Hepatocyte (in vitro differentiated cells): ENCODE measurements at places on chromosomes 1 and 21. TPM values are rescaled to one million over a fixed set of nuclear protein-coding genes. Genes with fewer than 3 reads are reported as not detected.

GRCh38 chr1:54922921-54923421 lies 36.0 kb upstream of the DHCR24 start:
- no peak for DNase-seq

GRCh38 chr1:29145739-29146437 lies 22.2 kb upstream of the TMEM200B start:
- peak; percentile 59 for DNase-seq

DNA sequence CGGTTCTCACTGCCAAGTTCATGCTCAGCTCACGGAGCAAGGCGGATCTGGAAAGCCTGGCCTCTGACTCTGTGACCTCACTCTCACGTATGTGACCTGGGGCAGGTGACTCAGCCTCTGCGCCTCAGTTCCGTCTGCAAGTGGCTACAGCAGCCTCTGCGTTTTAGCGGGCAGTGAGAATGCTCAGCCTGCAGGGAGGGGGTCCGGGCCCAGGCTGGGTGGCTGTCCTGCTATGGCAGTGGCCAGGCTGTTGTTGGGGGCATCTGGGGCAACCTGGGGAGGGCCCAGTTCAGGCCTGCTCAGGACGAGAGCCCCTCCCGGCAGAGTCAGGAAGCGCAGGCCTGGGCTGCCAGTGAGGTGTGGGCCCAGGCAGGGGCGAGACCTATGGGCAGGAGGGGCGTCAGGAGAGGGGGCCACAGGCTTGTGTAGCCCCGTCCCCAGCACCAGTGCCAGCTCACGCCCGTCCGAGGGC lies 27.9 kb downstream of the ARHGEF16 start:
- peak; percentile 66 for DNase-seq

GRCh38 chr1:91836331-91837040 lies 49.5 kb downstream of the TGFBR3 start:
- DNase-seq = no peak

DNA sequence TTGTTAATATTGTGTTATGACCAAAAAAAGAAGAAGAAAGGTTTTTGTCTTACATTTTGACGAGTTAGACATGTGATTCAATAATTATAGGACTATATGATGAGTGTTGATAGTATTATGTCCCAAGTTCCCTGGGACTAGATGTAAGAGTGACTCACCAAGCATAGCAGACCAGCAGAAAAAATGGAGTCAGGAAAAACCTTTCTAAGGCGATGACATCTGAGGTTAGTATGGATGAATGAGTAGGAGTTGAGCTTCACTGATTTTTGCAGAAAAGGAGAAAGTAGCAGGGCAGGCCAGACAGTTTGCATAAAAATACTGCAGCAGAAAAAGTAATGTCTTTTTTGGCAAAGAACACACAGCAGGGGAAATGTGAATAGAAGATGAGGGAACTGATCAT lies 1041.3 kb upstream of the ADGRL4 start:
- DNase-seq = no peak

- peak; percentile 58 for DNase-seq
Measured at GRCh38 chr1:10033359-10033845, 644 bp downstream of the UBE4B start.

GRCh38 chr1:22539510-22540118 lies 23.7 kb upstream of the EPHA8 start:
- DNase-seq = no peak

- DNase-seq = no peak
Measured at GRCh38 chr1:116587501-116588227, 16.8 kb upstream of the CD58 start.

DNA sequence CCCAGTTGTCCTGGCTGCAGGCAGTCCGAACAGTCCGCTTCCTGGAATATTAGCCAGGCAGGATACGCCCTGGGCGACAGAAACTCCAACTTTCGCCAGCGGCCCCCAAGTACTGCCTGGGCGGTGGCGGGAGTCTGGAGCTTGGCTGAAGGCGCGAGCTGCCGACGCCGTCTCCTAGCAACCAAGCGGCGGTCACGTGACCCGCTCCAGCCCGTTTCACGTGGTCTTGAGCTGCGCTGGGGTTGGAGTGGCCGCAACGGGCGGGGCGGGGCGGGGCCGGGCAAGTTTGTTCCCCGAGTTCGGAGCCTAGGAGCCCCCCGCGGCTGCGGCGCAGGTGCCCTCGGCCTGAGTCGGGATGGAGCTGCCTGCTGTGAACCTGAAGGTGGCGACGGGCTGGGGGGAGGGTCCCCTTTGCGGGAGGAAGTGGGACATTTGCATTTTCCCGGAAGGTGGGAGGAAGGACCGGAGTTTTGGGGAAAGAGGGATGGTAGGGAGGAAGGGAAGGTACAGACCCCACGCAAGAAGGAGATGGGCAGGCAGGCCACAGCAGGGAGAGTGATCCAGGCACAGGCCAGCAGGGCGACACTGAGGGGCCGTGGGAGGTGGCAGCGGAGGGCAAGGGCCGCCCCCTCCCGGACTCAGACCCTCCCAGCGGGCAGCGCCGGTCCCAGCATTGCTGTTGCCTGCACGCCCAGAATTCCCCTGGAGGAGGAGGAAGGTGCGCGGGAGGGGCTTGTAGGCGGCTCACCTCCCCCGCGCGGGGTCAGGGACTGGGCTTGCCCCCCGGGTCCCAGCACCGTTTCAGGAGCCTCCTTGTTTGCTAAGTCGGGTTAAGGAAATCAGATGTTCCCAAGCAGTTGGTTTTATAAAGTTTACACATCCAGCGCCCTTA lies at the start of gene AGTRAP:
Gene AGTRAP, plus strand, starts transcription at position 283 of the 892 bp plus-strand sequence. Its CDS starts 73 bp downstream, at position 356.
- DNase-seq = peak; percentile 97

- DNase-seq = no peak
Measured at GRCh38 chr1:118028267-118028666, 98.7 kb downstream of the WDR3 start.

DNA sequence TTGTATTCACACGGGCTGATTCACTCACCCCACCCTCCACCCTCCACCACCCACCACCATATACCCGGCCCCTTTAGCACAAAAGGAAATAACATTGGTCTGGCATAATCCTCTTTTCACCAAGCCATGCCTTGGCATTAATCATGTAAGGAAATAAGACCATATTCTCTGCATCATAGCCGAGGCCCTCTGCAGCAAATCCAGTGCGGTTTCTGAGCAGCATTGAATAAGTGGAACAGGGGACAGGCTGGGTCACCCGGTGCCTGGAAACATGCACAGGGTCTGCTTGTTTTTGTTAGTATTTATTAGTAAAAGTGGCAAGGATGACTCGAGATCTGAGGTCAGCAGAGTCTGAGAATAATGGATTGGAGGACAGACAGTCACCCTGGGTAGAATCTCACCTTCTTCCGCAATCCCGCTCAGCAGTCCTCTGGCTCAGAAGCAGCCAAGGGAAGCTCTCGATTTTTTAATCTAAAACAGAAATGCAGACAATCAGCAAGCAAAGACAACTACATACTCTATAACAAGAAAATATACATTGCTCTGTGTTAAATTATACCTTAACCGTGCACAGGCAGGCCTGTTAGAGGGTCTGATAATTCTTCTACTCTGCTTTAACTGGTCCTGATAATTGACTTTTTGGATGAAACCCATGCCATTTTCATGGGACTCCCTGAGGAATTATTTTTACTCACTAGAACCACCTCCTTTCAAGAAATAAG lies 52.4 kb upstream of the CDC42BPA start:
- DNase-seq = no peak

DNA sequence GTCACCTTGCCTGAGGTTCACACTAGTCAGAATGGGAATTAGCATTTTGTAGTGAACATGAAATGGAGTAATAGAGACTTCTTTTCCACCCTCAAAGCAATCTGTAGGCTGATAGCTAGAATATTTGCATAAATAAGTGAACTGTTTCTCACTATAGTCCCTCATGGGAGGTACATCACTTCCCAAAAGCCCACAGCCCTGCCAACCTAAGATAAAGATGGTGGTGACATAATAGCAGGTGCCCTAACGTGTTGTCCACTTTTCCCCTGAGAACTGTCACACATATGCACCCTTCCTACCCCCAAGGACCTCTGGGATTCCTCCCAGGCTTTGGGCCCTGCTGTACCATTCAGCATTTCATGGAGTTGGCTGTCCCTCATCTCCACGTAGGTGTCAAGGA lies 4.4 kb downstream of the TMEM35B start:
- DNase-seq = no peak

- DNase-seq = no peak
Measured at GRCh38 chr1:247966532-247967204, 1.6 kb downstream of the OR2AK2 start.

DNA sequence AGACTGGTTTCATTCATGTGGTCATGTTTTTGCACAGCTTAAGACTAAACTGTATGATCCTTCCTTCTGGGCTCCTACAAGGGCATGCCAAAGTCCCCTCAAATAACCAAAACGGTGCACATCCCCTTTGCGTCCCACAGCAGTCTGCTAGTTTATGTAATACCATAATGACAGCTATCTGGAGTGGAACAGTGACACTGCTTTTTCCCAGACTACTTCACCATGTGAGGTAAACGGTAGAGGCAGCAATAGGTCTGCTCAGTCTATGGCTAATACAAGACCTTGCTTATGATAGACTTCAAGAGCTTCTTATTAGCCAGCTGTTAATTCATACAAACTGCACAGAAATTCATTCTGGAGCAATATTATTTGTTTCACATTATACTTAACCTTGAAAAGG lies 395.5 kb downstream of the SMYD3 start:
- DNase-seq = no peak

DNA sequence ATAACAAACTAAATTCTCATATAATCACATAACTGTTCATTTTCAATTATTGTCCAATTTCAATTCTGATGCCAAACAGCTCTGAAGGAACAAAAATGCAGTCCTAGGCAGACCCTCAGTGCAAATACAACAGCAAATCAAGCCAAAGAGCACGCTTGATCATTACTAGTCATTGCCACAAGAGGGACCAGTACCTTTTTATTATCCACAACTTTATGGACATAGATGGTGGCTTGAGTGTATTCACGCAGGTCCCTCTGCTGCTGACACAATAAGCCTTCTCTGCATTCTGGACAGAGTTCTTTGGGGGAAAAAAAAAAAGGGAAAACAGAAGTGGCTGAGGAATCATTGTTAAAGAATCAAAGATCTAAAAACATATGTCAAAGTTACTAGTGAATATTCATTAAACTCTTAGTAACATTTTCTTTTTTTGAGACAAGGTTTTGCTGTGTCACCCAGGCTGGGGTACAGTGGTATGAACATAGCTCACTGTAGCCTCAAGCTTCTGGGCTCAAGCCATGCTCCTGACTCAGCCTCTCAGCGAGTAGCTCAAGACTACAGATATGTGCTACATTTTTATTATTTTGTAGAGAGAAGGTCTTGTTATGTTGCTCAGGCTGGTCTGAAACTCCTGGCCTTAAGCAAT lies 34.3 kb upstream of the RAP1GAP start:
- DNase-seq = peak; percentile 37

DNA sequence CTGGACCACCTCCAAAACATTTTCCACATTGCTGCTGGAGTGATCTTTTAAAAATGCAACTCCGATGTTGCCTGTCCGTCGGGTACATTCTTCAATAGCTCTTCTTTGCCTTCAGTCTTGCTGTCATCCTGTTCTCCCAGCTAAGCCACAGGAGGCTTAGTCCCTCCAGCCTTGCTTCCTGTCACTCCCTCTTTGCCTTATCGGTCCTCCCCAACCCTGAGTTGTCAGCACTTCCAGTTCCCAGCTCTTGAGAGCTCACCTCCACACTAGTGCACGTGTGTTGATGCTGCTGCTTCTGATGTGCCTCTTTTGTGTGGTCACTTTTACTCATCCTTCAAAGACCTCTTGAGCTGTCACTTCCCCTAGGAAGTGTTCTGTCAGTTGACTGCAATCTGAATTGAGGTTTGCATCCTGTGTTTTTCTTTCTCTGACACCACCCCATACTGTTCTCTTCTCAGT lies 15.3 kb downstream of the UCK2 start:
- DNase-seq = no peak

GRCh38 chr1:174131032-174131638 lies 28.2 kb upstream of the RABGAP1L start:
- DNase-seq = no peak

- no peak for DNase-seq
Measured at GRCh38 chr1:164864161-164864560, 305.2 kb downstream of the PBX1 start.

GRCh38 chr1:187629075-187629474 lies 800.3 kb downstream of the PLA2G4A start:
- DNase-seq = no peak

DNA sequence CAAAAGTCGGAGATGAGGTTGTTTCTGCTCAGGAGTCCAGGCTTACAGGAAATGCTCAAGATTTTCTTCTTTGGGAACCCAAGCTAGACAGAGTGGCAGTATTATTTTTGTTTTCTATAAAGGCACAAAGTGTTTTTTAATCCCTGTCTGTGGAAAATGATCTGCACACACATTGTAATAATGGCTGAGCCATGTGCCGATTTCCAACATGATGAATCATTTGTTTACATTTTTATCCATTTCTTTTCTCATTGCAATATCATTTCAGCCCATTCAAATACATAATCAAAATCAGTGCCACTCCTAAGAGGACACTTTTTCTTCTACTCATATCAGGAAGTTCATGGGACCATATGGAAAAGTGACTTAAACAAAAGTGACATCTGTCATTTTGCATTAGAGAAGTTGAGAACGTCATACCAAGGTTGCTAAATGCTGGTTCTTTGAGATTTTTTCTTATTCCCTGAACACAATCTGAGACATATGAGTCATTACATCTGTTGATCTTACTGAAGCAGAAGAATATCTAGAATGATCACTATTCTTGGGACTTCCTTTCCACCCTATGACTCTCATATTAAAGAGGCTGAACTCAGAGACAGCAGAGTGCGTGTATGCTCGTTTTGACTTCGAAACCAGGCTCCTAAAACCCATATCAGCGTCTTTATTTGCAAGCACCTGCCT lies 44.9 kb downstream of the ACTA1 start:
- DNase-seq = no peak

- no peak for DNase-seq
Measured at GRCh38 chr1:48688102-48688760, 88.5 kb downstream of the BEND5 start.

SAMD13 gene
- total RNA-seq = 1.3 and 2.4 TPM in 2 replicates

PRPF38A gene
- total RNA-seq = 12.8 and 13.8 TPM in 2 replicates

KCNE1 gene
- total RNA-seq = 0.32 and 1.1 TPM in 2 replicates

ACTL8 gene
- total RNA-seq = not detected in 2 replicates

TCHHL1 gene
- total RNA-seq = not detected in 2 replicates

HPCA gene
- total RNA-seq = not detected in 2 replicates

EDARADD gene
- 2.4 and 4.5 TPM in 2 replicates for total RNA-seq

ZNF593OS gene
- total RNA-seq = 0.10 TPM in 1 of 2 replicates, not detected in the other

APCS gene
- total RNA-seq = 1.2 TPM in 1 of 2 replicates, not detected in the other

ATP6V1G3 gene
- total RNA-seq = not detected in 2 replicates

ATPAF1 gene
- total RNA-seq = 57.5 and 58.4 TPM in 2 replicates

CR1L gene
- not detected in 2 replicates for total RNA-seq

SUCO gene
- 97.0 and 113 TPM in 2 replicates for total RNA-seq

TDRD5 gene
- not detected in 2 replicates for total RNA-seq
